Endothelial cell of umbilical vein (primary cell): ENCODE measurements at places on chromosomes 7 and 10. TPM values are rescaled to one million over a fixed set of nuclear protein-coding genes. Genes with fewer than 3 reads are reported as not detected.

DNA sequence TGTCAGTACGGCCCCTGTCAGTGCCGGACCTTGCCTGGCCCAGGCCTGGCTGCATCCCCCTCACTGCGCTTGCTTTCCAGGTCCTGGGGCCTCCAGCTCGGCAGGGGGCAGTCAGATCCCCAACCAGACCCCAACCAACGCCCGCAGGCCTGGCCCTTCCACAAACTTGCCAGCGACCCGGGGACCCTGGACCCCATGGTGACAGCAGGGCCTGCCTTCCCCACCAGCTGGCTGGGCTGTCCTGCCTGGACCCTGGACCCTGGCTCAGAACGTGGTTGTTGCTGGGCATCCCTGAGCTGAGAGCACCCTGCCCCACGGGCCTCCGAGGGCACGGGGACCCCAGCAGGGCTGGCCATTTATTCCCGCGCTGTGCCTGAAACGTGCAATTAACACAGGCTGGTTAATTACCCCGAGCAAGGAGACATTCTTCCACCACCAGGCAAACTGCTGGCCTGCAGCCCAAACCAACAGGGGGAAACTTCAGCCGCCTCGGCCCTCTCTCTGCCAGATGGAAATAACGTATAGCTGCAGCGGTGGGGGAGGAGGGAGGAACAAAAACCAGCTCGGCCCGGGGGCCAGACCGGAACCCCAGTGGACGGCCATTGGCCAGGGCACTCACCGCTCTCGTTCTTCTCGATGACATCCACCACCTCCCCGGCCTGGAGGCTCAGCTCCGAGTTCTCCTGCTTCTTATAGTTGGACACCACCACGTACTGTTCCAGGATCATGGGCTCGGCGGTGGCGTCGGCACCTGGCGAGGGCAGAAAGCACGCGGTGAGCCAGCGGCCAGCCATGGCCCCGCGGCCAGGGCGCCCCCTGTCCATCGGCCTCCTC lies 167.1 kb downstream of the NEURL1 start:
- peak; percentile 22 for DNase-seq

DNA sequence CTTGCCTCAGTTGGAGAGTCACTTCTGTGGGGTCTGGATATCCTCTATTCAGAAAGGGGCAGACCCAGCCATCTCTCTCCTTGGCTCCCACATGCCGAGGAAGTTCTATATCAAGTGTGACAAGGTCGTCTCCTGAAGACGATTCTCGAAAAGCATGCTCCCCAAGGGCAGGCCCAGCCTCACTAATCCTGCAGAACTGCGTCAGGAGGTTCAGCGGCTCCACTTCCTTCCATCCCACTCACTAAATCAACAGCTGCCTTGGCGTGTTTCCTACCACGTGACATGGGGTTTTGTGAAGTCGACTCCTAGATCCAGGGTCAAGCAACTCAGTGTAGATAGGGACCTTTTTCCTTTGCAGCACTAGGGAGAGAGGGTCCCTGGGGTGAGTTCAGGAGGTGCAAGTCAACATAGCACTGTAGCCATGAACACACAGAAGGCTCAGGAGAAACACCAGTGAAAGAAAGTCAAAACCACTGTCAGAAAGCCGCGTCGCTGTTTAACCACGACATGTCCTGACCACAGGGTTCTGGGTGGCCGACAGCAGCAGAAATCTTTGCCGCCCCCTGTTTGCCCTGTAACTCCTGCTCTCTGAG lies 156.4 kb downstream of the PRPF18 start:
- no peak for DNase-seq

- DNase-seq, result no peak
Observed at GRCh38 chr7:77561352-77561751, 24.3 kb downstream of the PTPN12 start.

The PPIF gene
- total RNA-seq, result 42.7 and 51.2 TPM in 2 replicates

DNA sequence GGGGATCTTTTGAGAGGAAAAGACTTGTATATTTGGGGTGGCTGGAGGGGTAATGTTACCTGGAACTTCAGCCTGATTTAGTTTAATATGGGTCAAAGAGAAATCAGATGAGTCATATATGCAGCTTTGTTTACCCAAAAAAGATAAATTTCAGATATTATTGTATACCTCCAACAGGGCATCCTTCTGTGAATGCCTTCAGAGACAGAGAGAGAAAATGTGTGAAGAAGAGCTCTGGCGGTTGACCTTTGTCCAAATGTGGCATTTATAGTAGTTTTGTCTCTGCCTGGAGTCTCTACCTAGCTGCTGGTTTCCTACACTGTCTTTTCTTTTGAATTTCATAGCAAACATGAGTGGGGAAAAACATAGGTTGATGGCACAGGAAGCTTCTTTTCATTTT lies 21.6 kb downstream of the LRMDA start:
- no peak for DNase-seq

DNA sequence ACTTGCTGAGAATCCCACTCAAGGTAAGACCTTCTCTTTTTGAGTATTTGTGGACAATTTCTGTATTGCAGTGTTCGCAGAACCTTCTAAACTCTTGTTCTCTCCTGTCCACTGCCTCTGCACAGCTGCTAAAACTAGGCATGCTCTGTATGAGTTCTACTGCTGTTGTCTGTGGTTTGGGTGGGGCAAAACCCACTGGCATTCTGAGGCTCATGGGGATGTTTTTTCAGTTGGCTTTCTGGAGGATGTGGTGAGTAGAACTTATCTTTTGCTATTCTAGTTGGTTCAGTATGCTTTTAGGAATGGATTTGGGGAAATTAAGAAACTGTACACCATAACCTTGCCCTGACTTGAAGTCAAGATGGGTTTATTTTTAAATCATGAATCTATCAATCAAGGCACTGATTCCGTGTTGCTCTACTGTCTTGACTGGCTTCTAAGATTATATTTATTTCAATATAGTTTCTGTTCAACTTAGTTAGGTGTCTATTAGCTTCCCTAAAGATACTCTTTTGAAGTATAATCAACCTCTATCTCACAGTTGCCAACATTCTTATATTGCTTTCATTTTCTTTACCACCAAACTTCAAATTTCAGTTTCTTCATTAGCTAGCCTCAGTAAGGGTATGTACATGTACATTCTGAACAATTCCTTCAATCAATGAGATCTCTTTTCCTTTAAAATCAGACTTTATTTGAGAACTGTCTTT lies 25.0 kb upstream of the C1GALT1 start:
- no peak for DNase-seq

The TAC1 gene
- not detected in 2 replicates for total RNA-seq

DNA sequence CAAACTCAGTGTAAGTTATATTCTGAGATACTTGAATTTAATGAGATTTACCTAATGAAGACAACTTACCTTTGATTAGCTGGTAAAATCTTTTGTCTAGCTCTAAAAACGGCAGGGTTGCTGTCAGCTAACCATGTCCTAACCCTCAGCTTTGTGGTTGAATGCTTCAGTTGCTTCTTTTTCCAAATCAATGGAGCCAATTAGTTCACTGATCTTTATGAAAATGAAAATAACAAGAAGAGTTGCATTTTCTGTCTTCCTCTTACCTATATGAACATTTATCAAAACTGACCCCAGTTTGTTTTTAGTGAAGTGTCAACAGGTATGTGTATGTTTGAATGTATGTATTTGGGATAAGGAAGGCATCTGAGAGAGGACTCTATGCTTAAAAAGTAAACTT lies 253.1 kb upstream of the MTPN start:
- DNase-seq, result no peak

The ANXA8L1 gene
- total RNA-seq, result not detected in 2 replicates

GRCh38 chr10:306007-306674 lies 170.9 kb downstream of the ZMYND11 start:
- peak; percentile 8 for DNase-seq

DNA sequence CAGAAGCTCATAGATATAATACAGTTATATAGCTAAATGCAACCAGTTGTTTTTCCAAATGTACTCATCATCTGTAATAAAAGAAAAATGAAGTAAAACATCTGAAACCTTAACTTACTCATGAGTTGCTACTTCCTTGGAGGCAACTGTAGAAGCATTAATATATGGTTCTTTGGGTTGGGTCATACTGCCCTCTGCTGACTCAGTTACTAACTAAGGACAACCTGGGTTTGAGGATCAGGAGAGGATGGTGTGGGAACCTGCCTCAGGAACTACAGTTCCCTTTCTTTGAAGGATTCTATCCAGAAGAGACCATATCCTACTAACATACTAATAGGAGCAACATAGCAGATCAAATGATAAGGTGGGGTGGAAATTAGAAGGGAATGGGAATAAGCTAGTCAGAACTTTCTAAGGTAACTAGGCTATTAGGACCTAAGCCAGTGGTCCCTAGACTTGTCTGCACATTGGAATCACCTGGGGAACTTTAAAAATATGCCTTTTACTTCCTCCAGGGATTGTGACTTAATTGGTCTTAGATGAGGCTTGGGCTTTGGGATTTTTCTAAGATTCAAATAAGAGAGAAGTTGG lies 20.7 kb downstream of the COX15 start:
- DNase-seq, result peak; percentile 67

- no peak for DNase-seq
Observed at GRCh38 chr10:1163204-1163660, 107.0 kb downstream of the WDR37 start.

GRCh38 chr10:75344170-75344569 lies 57.4 kb downstream of the ZNF503 start:
- DNase-seq, result no peak

The PRKRIP1 gene
- total RNA-seq, result 25.7 and 26.1 TPM in 2 replicates

DNA sequence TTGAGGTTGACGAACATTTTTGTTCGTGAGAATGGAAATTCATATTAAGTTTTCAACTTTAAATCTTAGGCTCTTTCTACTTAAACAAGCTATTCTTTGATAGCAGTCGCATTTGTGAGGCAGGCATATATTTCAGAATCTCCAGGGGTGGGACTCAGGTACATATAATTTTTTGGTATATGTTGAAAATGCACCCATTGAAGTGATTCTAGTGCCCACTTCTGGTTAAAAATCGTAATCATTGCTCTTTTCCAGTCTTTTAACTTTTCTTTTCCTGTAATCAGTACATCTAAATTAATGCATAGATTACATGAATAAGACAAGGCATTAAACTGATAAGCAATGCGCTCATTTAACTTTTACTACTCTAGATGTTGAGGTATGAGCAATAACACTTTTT lies 67.8 kb downstream of the ZNRF2 start:
- no peak for DNase-seq

DNA sequence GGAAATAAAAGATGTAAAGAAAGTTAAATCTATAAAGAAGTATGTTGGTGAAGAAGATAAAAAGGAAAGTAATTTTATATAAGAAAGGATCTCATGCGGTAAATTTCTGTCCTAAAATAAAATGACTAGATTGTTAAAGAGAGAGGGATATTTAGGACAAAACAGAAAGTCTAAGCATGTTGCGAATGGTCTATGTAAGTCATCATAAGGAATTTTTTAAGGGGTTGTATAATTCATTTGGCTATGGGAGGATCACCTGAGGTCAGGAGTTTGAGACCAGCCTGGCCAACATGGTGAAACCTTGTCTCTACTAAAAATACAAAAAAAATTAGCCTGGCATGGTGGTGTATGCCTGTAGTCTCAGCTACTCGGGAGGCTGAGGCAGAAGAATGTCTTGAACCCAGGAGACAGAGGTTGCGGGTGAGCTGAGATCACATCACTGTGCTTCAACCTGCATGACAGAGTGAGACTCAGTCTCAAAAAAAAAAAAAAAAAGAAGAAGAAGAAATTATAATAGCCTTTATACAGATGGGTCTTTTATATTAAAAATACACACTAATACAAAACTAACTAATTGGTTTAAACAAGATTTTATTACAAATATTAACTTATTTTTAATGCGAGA lies 294.3 kb downstream of the MAGI2 start:
- no peak for DNase-seq

- DNase-seq, result no peak
Observed at GRCh38 chr7:70387217-70387616, 744.7 kb upstream of the GALNT17 start.

- peak; percentile 11 for DNase-seq
Observed at GRCh38 chr10:50585921-50586739, 37.6 kb downstream of the SGMS1 start.

GRCh38 chr7:80392229-80393169 lies 119.4 kb downstream of the GNAT3 start:
- peak; percentile 57 for DNase-seq

The SPDYE8 gene
- not detected in 2 replicates for total RNA-seq

- DNase-seq, result no peak
Observed at GRCh38 chr10:85604884-85605283, 761.7 kb downstream of the GRID1 start.
